SW 1271 (cell line): ENCODE measurements at places on chromosomes 12 and 14.

GRCh38 chr14:94158239-94158883 is 15.8 kb upstream of the PPP4R4 start:
- DNase-seq, result no peak

GRCh38 chr12:101948365-101948764 is 71.0 kb downstream of the DRAM1 start:
- no peak for DNase-seq

DNA sequence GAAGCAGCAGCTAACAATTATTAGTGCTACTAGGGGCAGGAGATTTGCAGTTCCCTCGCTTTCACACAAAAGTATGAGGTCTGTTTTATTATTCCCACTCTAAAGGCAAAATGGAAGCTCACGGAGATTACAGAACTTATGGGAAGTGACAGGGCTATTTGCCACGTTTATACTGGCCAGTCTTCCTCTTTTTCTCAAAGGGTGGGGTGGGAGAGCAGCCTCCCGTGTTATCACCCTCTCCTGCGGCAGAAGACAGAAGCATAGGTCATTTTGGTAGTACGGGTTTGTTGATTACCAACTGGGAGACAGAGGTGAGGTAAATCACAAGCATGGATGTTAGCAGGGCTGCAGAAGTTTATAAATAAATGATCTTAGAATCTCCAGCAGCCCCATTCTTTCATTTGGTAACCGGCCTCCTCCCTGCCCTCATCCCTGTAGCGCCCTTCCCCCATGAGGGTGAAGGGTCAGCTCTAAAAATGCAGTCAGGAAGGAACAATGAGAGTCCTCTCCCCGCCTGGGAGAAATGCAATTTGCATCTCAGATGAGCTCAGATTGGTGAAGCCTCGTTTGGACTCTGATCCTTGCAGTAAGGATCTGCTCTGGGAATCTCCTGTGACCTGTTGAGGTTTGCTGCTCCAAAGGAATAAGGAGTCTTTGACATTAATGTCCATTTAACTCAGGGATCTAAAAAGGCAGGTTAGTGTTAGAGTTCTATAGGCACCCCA is 44.7 kb upstream of the SINHCAF start:
- DNase-seq, result no peak

- DNase-seq, result no peak
Measured at GRCh38 chr12:66351301-66351700, 49.0 kb downstream of the HELB start.

DNA sequence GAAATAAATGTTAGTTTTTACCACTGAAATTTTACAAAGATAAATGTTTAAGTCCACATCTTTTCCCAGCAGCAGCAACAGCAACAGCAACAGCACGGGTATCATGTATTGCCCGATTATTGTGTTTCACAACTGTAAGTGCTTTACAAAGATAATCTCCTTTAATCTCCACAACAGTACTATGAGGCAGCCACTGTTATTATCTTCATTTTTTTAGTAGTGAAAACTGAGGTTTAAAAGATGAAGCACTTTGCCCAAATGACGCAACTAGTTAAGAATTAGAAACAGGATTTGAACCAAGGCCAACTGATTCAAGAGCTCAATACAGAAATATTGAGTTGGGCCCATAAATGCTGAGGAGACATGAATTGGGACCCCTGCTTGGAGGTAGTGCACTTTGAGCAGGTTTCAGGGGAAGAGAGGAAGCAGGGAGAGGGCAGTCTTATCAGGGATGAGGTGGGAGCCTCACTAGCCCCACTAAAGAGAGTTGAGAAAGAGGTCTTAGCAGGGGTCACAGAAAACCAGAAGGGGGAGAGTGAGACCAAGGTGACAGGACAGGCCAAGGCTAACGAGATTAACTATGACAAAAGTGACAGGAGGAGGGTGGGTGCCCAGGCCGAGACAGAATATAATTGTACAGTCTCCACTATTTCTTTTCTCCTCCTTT is 15.3 kb downstream of the KRT2 start:
- no peak for DNase-seq

- no peak for DNase-seq
Measured at GRCh38 chr12:60205500-60205899, 609.7 kb downstream of the SLC16A7 start.

DNA sequence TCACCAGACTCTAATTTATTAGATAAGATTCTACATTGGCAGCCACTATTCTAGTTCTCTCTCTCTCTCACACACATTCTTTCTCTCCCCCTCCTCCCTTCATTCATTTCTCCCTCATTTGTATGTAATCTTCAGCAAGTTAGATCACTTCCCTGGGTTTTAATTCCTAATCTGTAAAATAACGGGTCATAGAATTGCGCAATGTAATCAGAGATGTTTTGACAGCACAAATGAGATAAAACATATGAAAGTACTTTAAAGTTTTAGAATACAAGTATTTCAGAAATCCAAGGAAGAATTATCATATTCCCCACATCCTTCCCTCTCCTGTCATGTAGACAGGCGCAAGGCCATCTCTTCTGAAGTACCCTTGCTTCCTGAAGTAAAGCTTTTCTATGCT is 21.7 kb downstream of the STYK1 start:
- no peak for DNase-seq

DNA sequence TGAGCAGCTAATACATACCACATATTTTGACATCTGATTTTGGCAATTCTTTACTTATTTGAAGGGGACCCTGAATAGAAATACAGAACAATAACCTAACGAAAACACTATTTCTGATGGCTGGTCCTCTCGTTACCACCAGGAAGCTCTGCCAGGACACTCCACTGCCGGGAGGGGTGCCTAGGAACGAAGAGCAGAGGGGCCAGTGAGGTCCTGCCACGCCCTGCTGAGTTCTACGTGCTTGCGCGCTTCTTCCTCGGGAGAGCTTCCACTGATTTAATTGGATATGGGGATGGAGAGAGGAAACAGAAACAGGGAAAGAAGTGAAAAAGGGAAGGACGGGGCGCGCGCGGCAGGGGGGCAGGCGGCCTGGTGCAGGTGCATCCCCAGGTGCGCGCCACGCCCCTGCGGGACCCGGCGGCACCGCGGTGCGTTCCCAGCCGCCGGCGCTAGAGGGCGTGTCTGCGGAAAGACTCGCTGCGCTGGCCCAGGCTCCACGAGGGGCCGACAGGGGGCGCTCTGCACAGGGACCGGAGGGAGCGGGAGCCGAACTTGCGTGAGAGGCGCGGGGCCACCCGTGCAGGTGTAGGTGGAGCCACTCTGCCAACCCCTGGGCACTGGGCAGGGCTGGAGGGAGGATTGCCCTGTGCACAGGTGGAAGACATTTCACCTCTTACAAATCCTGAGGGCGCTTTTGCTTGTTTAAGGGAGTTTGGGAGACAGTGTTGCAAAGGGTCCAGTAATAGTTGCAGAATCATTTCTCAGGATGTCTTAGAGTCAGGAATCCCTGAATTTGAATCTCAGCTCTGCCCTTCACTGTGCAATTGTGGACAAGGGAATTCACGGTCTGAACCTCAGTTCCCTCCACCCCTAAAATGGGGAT is 986.3 kb upstream of the TMEM132C start:
- no peak for DNase-seq

DNA sequence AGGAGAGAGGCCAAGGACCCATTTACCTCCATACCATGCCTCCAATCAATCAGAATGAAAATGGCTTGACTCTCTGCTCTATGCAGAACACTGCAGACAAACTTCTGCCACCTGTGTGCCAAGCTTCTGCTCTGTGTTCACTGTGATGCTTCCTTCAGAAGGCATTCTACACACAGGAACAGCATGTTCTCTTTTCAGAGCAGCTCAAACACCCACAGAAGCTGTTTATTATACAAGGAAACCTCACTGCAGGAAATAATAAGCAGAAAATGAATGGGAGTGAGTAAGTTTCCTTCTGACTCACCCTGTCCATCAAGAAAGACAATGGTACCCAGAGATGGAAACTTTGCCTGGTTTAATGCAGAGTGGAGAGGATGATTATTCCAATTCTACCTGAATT is 2.4 kb upstream of the ESR2 start:
- DNase-seq, result no peak

GRCh38 chr12:19553175-19553574 is 113.9 kb downstream of the AEBP2 start:
- no peak for DNase-seq

- DNase-seq, result no peak
Measured at GRCh38 chr14:99545586-99545985, 58.4 kb downstream of the CCDC85C start.

DNA sequence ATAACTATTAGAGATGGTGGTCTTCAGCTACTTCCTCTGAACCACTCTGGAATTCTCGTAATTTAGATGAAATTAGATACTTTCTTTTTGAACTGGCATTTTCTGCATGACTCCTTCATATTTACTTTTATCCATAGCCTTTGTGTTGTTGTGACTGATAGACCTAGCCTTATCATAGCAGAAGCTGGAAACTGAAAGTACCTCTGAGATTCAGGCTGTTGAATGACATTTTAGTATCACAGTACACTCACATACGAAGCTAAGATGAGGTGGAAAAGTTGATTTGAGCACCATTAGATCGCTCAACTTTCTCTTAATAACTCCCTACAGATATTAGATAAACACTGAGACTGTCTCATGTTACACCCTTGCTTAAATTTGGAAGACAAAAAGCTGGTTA is 525.1 kb upstream of the FBXO33 start:
- DNase-seq, result no peak

GRCh38 chr14:77102154-77102553 is 4.1 kb downstream of the CIPC start:
- DNase-seq, result no peak

DNA sequence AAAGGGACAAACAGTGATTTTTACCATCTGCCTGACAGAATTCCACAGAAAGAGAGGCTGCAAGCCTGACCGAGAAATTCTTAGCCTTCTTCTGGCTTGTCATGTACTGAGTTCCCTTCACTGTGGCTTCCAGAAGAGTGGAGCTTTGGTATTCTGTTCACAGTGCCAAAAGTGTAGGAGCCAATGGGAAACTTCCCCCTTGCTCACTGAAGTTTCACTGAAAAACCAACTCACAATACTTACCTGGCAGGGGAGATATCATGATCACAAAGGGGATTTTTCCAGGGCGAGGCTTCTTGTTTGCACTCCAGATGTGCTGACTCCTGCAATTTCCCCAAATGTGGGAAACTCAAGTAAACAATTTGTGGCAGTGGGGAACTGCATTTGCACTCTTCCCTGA is 31.7 kb upstream of the MMP19 start:
- no peak for DNase-seq

- DNase-seq, result no peak
Measured at GRCh38 chr12:96069511-96070231, 34.3 kb upstream of the LTA4H start.

GRCh38 chr14:67562025-67562775 is 29.1 kb downstream of the PLEKHH1 start:
- DNase-seq, result no peak

DNA sequence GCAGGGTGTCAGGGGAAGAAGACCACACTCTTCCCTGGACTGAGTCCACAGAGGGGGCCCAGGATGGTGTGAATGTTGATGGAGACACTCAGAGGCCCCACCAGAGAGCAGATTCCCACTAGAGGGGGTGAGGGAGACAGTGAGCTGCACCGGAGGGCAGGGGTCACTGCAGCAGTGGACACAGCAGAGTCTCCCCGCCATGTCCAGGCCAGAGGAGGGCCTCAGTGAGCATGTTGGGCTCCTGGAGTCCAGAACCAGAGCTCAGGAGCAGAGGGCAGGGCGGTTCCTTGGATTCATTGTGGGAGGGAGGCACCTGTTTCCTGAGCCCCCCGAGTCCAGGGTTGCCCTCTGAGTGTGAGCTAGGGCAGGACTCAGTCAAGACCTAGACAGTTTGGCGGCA is 1.8 kb upstream of the KRT82 start:
- DNase-seq, result no peak
